Ascending aorta (tissue), 2 donors: ENCODE measurements at places on chromosomes 16 and 17. TPM values are rescaled to one million over a fixed set of nuclear protein-coding genes. Genes with fewer than 3 reads are reported as not detected.

DNA sequence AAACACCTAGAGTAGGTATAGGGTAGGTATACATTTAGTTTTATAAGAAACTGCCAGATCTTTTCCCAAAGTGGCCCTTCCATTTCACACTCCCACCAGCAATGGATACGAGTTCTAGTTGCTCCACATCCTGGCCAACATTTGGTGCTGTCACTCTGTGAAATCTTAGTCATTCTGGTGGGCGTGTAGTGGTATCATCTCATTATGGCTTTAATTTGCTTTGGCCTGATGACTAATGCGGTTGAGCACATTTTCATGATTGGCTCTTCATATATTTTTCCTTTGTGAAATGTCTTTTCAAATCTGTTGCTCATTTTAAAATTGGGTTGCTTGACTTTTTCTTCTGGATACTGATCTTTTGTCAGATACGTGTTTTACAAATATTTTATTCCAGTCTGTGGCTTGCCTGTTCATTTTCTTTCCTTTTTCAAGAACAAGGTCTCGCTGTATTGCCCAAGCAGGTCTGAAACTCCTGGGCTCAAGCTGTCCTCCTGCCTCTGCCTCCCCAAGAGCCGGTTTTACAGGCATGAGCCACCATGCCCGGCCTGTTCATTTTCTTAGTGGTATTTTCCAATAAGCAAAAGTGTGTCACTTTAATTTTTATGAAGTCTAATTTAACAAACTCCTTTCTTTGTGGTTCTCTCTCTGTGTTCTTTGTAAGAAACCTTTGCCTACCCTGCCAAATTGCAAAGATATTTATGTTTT is 192.4 kb downstream of the SEC14L1 start:
- H3K36me3 ChIP-seq, result no peaks in the 10 kb centered on the region
- H3K4me1 ChIP-seq, result no peaks in the 10 kb centered on the region
- H3K4me3 ChIP-seq, result no peak overlapping the region
- no peaks in the 10 kb centered on the region for H3K27me3 ChIP-seq

DNA sequence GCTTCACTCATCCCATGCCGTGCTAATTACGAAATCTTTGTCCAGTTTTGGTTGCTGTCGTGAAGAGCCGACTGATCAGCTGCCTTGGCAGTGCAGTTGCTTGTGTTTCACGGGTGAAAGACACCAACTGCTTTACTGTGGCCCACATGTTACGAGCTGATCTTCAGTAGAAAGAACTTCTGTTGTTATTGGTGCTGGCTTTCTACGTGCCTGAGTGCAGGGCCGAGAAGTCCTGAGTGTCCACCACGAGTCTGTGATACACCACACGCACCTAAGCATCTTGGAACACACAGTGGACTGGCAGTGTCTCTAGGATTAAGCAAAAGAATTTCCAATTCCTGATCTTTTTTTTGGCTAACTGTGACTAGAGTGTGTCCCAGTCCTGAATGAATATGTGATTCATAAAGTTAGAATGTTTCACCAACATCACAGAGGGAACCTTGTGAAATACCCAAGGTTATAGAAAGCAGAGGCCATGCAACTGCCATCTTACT is 70.4 kb upstream of the CLEC18A start:
- H3K27ac ChIP-seq, result peak overlapping the region; percentile 53
- no peaks in the 10 kb centered on the region for H3K27me3 ChIP-seq
- no peak for DNase-seq
- H3K36me3 ChIP-seq, result peaks cover 11% of the 10 kb centered on the region

GRCh38 chr17:773467-774312 is 8.4 kb downstream of the GLOD4 start:
- no peaks in the 10 kb centered on the region for H3K27me3 ChIP-seq
- DNase-seq, result no peak
- peaks cover 72% of the 10 kb centered on the region for H3K36me3 ChIP-seq
- no peak overlapping the region for H3K27ac ChIP-seq

DNA sequence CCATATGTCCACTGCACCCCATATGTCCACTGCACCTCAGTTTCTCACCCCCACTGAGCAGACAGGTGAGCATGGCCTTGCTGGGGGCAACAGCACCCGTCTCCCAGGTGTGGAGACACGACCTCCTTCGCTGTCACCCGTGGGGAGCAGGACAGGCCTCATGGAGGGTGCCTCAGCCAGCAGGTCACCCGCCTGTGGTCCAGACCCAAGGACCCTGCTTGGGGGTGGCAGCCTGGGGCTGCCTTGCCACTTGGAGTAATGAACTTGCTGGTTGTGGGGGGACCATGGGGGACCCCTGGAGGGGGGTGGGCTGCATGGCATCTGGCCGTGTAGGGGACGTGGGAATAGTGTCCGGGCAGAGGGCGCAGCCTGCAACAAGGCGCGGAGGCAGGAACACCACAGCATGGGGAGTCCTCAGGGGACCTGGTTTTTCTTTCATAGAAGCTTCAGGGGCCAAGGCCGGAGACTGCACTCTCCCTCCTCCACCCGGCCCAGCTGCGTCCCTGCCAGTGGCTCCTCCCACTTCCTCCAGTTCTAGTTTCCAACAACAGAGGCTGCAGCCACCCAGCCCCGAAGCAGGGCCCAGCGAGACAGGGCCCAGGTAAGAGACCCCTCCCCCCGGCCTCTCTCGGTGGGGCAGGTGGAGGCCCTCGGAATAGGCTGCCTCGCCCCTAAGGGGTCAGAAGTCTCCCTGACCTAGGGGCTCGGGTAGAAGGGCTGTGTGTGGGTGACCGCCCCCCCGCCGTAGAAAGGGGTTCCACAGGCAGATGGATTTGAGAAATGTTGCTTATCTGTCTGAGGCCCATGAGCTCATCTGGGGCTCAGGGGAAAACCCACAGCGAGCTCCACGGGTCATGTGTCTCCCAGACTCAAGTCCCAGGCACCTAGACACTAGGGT is at the start of gene NHLRC4:
TSS of gene NHLRC4 (plus strand) at position 531 of the 898 bp plus-strand sequence. CDS start 1,043 bp downstream, outside the sequence.
- H3K4me1 ChIP-seq, result peaks cover 24% of the 10 kb centered on the region
- DNase-seq, result peak; percentile 80
- H3K27me3 ChIP-seq, result no peaks in the 10 kb centered on the region
- no peaks in the 10 kb centered on the region for H3K36me3 ChIP-seq

GRCh38 chr17:78873519-78874340 is 29.3 kb downstream of the CEP295NL start:
- peak overlapping the region; percentile 80 for H3K27ac ChIP-seq
- H3K4me1 ChIP-seq, result peaks cover 27% of the 10 kb centered on the region
- peaks cover 29% of the 10 kb centered on the region for H3K36me3 ChIP-seq
- no peak for DNase-seq
- H3K27me3 ChIP-seq, result no peaks in the 10 kb centered on the region

- no peak overlapping the region for H3K4me3 ChIP-seq
- no peaks in the 10 kb centered on the region for H3K4me1 ChIP-seq
- no peaks in the 10 kb centered on the region for H3K27me3 ChIP-seq
- no peaks in the 10 kb centered on the region for H3K36me3 ChIP-seq
- DNase-seq, result no peak
- no peak overlapping the region for H3K27ac ChIP-seq
Measured at GRCh38 chr16:10896723-10897122, 19.7 kb downstream of the CIITA start.

- H3K4me3 ChIP-seq, result no peak overlapping the region
- peaks cover 12% of the 10 kb centered on the region for H3K4me1 ChIP-seq
- DNase-seq, result no peak
- H3K36me3 ChIP-seq, result no peaks in the 10 kb centered on the region
- H3K27ac ChIP-seq, result peak overlapping the region; percentile 62
- H3K27me3 ChIP-seq, result no peaks in the 10 kb centered on the region
Measured at GRCh38 chr16:85231959-85232358, 119.7 kb upstream of the CIBAR2 start.

GRCh38 chr16:86074651-86075487 is 175.9 kb downstream of the IRF8 start:
- no peak for DNase-seq
- H3K27ac ChIP-seq, result no peak overlapping the region
- H3K36me3 ChIP-seq, result no peaks in the 10 kb centered on the region
- no peak overlapping the region for H3K4me3 ChIP-seq
- H3K4me1 ChIP-seq, result no peaks in the 10 kb centered on the region
- no peaks in the 10 kb centered on the region for H3K27me3 ChIP-seq

DNA sequence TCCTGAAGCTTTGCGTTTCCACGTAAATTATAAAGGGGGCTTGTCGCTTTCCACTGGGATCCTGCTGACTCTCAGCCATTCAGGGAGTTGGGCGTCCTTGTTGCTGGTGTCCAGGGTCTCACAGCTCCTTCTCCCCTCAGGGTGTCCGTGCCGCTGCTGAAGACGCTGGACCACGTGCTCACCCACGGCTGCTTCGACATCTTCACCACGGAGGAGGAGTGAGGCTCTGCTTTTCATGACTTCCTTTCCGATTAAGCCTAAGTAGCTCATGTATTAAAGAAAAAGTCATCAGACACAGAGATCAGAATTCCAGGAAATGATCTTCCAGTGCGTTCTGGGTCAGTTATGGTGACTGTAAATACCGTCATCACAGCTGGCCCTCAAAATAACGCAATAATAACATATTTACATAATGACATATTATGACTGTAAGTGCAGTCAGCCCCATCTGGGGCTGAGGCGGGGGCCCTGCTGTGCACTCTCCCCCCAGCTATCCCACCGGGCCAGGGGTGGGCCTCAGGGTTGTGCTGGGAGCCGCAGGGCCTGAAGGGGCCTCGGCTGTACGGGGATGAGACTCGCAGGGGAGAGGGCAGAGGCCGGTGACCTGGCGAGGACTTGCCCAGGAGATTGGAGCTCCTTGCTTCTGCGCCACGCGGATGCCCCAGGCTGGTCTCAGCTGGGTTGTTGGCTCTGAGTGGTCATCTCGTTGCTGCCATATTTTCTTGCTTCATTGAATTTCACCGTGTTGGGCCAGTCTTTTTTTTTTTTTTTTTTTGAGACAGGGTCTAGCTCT is 92.9 kb upstream of the ZNF750 start:
- H3K27me3 ChIP-seq, result no peaks in the 10 kb centered on the region
- H3K4me3 ChIP-seq, result no peak overlapping the region
- no peaks in the 10 kb centered on the region for H3K4me1 ChIP-seq
- DNase-seq, result no peak
- no peak overlapping the region for H3K27ac ChIP-seq

- peaks cover 19% of the 10 kb centered on the region for H3K4me1 ChIP-seq
- no peaks in the 10 kb centered on the region for H3K27me3 ChIP-seq
- H3K36me3 ChIP-seq, result peaks cover 8% of the 10 kb centered on the region
- no peak for DNase-seq
Measured at GRCh38 chr17:48593840-48594537, 410 bp upstream of the HOXB5 start.

- peaks cover 9% of the 10 kb centered on the region for H3K4me1 ChIP-seq
- DNase-seq, result no peak
- H3K4me3 ChIP-seq, result no peak overlapping the region
- no peaks in the 10 kb centered on the region for H3K27me3 ChIP-seq
- H3K27ac ChIP-seq, result peak overlapping the region; percentile 59
Measured at GRCh38 chr17:21029036-21029435, 13.8 kb downstream of the USP22 start.

- no peaks in the 10 kb centered on the region for H3K36me3 ChIP-seq
- no peaks in the 10 kb centered on the region for H3K27me3 ChIP-seq
- H3K27ac ChIP-seq, result peak overlapping the region; percentile 90
- H3K4me3 ChIP-seq, result no peak overlapping the region
Measured at GRCh38 chr16:88781140-88782077, 3.6 kb downstream of the PIEZO1 start.

GRCh38 chr17:75182319-75182568 is 515 bp downstream of the SUMO2 start:
- H3K27ac ChIP-seq, result peak overlapping the region; percentile 94
- H3K4me1 ChIP-seq, result peaks cover 18% of the 10 kb centered on the region
- H3K36me3 ChIP-seq, result peaks cover 20% of the 10 kb centered on the region
- peak overlapping the region; percentile 80 for H3K4me3 ChIP-seq
- H3K27me3 ChIP-seq, result no peaks in the 10 kb centered on the region

DNA sequence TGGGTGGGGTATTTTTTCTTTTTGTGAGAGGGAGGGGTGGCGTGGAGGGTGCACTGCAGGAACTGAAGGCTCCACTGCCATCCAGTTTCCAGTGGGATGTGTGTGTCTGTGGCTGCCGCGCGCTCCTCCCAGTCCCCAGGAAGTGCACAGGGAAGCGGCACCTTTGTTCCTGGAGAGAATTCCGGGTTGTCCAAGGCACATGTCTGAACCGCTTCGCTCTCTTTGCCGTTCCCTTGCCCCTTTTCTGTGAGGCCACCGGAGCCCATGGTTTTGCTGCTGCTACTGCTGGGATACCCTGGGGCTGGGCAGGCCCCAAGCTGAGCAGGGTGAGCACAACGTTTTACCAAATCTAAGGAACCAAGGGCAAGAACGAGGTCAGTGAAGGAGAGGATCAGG is 19.5 kb downstream of the ACSF3 start:
- no peak overlapping the region for H3K4me3 ChIP-seq
- H3K27ac ChIP-seq, result no peak overlapping the region
- H3K4me1 ChIP-seq, result no peaks in the 10 kb centered on the region
- H3K27me3 ChIP-seq, result no peaks in the 10 kb centered on the region

- no peaks in the 10 kb centered on the region for H3K27me3 ChIP-seq
- H3K27ac ChIP-seq, result peak within 1 kb of the TSS; percentile 86
- no peak for DNase-seq
- peak within 1 kb of the TSS; percentile 95 for H3K4me3 ChIP-seq
- no peaks in the 10 kb centered on the region for H3K36me3 ChIP-seq
Measured at GRCh38 chr16:4116325-4117249, at the start of gene ADCY9. Gene ADCY9 (minus strand): TSS chr16:4116442. CDS start chr16:4115442, 1,000 bp downstream.

- no peak for DNase-seq
- no peak overlapping the region for H3K27ac ChIP-seq
- H3K36me3 ChIP-seq, result peaks cover 30% of the 10 kb centered on the region
Measured at GRCh38 chr17:80212109-80212508, 8.0 kb downstream of the SGSH start.

DNA sequence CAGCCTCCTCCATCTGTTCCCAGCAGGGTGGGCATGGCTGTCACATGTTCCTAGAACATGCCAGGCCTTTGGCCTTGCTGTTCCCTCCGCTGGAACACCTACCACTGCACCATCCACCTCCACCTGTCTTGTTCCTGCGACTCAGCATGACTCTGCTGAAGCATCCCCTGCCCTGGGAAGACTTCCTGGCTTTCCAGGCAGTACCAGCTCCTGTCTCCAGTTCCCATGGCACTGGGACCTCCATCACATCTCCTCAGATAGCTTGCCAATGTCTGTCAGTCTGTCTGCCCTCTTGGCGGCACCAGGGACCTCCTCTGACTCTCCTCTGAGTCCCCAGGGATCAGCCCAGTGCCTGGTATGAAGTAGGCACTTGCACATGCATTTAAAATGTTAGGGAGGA is 15.7 kb downstream of the PDP2 start:
- no peaks in the 10 kb centered on the region for H3K36me3 ChIP-seq
- DNase-seq, result no peak
- peaks cover 19% of the 10 kb centered on the region for H3K4me1 ChIP-seq
- H3K4me3 ChIP-seq, result no peak overlapping the region
- peak overlapping the region; percentile 40 for H3K27ac ChIP-seq

GRCh38 chr17:4856937-4857314 is 23.8 kb downstream of the MINK1 start:
- no peaks in the 10 kb centered on the region for H3K27me3 ChIP-seq
- no peak for DNase-seq
- H3K27ac ChIP-seq, result no peak overlapping the region
- no peak overlapping the region for H3K4me3 ChIP-seq
- no peaks in the 10 kb centered on the region for H3K36me3 ChIP-seq

GRCh38 chr17:57313097-57313835 is 56.9 kb downstream of the MSI2 start:
- no peaks in the 10 kb centered on the region for H3K4me1 ChIP-seq
- no peak for DNase-seq
- no peaks in the 10 kb centered on the region for H3K36me3 ChIP-seq
- H3K27me3 ChIP-seq, result no peaks in the 10 kb centered on the region
- no peak overlapping the region for H3K4me3 ChIP-seq

The KRTAP16-1 gene
- not detected for total RNA-seq

The SRL gene
- 15.6 TPM for total RNA-seq

The NTN1 gene
- total RNA-seq, result 29.6 TPM

The SLC12A3 gene
- total RNA-seq, result not detected

The CCT6B gene
- total RNA-seq, result not detected

The PRAC2 gene
- total RNA-seq, result not detected

The TAT gene
- total RNA-seq, result 6.7 TPM

The HSD17B2 gene
- total RNA-seq, result not detected

The BRICD5 gene
- total RNA-seq, result 1.4 TPM

The CFAP119 gene
- not detected for total RNA-seq

The KRT14 gene
- 10.3 TPM for total RNA-seq

The CRYM gene
- total RNA-seq, result not detected
